ENCODE measurements at places on chromosomes 2 and 18. TPM values are rescaled to one million over a fixed set of nuclear protein-coding genes. Genes with fewer than 3 reads are reported as not detected.
A peak's percentile ranks its signal among the peaks of the same experiment; 100 is the strongest.

DNA sequence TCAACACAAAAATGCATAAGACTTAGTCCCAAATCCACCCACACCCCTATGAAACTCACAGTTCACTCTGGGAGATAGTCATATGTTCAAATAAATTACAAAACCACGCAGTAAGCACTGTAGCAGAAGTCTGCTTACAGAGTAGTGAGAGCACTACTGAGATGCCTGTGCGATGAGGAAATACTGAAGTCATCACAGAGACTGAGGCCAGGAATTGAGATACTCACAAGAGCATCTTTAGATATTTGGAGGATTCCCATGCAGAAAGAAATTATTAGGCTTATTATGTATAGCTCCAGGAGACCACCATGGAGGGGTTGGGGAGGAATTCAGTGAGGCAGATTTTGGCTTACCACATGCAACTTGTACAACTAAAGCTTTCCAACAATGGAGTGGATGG lies 82.3 kb downstream of the ANTXR1 start:
- H3K36me3 ChIP-seq: no peaks in the 10 kb centered on the region
- no peak for DNase-seq
- H3K27me3 ChIP-seq: peaks cover 12% of the 10 kb centered on the region
- H3K27ac ChIP-seq: no peak overlapping the region

GRCh38 chr2:129484999-129485897 lies 494.2 kb upstream of the RAB6C start:
- no peak overlapping the region for H3K27ac ChIP-seq
- no peak overlapping the region for H3K4me3 ChIP-seq
- DNase-seq: no peak
- no peaks in the 10 kb centered on the region for H3K36me3 ChIP-seq
- no peaks in the 10 kb centered on the region for H3K27me3 ChIP-seq

- H3K4me1 ChIP-seq: no peaks in the 10 kb centered on the region
- no peak overlapping the region for H3K27ac ChIP-seq
- H3K4me3 ChIP-seq: no peak overlapping the region
- H3K27me3 ChIP-seq: peaks cover 6% of the 10 kb centered on the region
Measured at GRCh38 chr2:223053484-223054192, 1.6 kb downstream of the KCNE4 start.

GRCh38 chr2:164882276-164882675 lies 40.7 kb upstream of the COBLL1 start:
- no peak overlapping the region for H3K4me3 ChIP-seq
- H3K27ac ChIP-seq: no peak overlapping the region
- no peaks in the 10 kb centered on the region for H3K36me3 ChIP-seq
- no peaks in the 10 kb centered on the region for H3K4me1 ChIP-seq
- peaks cover 2% of the 10 kb centered on the region for H3K27me3 ChIP-seq

- H3K4me1 ChIP-seq: no peaks in the 10 kb centered on the region
- no peaks in the 10 kb centered on the region for H3K27me3 ChIP-seq
- no peak overlapping the region for H3K27ac ChIP-seq
- H3K4me3 ChIP-seq: no peak overlapping the region
Measured at GRCh38 chr2:143674051-143674450, 544.8 kb downstream of the ARHGAP15 start.

DNA sequence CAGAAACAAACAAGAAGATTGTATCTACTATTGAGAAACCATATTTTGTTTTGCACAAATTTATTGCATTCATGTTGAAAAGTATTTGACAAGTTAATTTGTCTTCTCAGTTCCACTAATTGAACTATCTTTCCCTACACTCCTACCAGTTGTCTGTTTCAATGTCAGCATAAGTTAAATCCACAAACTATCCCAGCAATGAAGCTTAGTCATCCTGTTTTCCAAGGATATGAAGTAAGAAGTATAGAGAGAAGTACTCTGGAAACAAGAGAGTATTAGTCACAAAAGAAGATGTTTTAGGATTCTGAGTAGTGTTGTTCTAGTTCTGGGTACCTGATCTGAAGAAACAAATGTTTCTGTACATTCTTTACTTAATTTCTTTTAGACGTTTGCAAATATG lies 261.6 kb upstream of the ZNF804A start:
- H3K27me3 ChIP-seq: no peaks in the 10 kb centered on the region
- DNase-seq: no peak
- no peaks in the 10 kb centered on the region for H3K36me3 ChIP-seq
- no peaks in the 10 kb centered on the region for H3K4me1 ChIP-seq
- no peak overlapping the region for H3K4me3 ChIP-seq

GRCh38 chr2:126658905-126659561 lies 3.1 kb downstream of the GYPC start:
- peaks cover 67% of the 10 kb centered on the region for H3K4me1 ChIP-seq
- peak; percentile 68 for DNase-seq
- no peaks in the 10 kb centered on the region for H3K27me3 ChIP-seq
- H3K27ac ChIP-seq: peak overlapping the region; percentile 98

DNA sequence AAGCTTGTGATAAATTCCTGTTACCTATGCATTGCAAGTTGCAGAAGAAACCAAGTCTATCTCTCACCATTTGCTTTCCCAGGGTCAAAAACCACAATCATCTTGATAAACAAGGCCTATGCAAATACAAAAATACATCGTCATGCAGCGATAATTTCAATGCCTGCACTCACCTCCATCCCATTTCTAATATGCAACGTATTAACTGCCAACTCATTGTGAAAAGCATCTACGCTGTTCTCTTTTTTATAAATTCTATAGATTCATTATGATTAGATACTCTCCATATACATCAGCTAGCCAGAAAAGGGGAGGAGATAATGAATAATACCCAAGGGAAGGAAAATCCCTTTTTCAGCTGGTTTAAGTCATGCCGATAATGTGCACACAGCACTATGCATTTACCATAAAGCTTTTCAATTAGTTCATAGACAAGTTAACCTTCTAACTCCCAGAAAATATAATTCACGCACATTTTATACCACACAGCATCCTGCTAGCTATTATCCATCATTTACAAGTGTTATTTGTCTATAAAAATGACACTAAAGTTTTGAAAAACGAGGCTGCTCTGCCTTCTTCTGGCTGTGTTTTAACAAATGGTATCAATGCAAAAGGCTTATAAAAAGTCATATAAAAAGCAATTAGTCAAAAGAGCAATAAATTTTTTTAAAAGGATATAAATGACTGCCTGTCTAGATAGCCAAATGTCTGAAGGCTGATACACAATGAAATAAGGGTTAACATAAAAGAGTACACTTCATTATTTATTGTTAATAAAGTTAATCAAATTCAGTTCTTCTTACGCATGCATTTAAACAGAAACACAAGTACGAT lies 77.6 kb downstream of the AFF3 start:
- H3K27me3 ChIP-seq: peaks cover 44% of the 10 kb centered on the region
- DNase-seq: no peak
- H3K4me1 ChIP-seq: peaks cover 7% of the 10 kb centered on the region
- H3K4me3 ChIP-seq: no peak overlapping the region
- peaks cover 2% of the 10 kb centered on the region for H3K36me3 ChIP-seq
- H3K27ac ChIP-seq: no peak overlapping the region

DNA sequence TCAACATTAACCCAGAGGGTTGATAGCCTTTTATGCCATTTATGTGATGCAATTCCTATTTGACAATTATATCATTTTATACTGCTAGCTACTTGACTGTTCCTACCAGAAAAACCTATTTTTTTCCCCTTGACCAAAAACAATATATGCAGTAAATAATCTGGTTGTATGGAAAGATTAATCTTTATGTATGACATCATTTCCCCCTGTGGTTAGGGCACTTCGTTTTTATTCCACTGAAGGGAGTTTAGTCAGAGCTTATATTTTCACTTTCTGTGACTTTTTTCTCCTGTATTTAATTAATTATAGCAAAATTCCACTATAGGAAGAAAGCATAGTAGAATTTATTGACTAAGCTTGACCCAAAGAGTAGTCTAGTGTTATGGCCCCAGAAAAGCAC lies 107.6 kb downstream of the HAUS1 start:
- H3K4me3 ChIP-seq: peak overlapping the region; percentile 45
- peaks cover 32% of the 10 kb centered on the region for H3K36me3 ChIP-seq
- H3K27me3 ChIP-seq: no peaks in the 10 kb centered on the region

- no peaks in the 10 kb centered on the region for H3K4me1 ChIP-seq
- H3K27ac ChIP-seq: no peak overlapping the region
- H3K4me3 ChIP-seq: no peak overlapping the region
- H3K27me3 ChIP-seq: peaks cover 3% of the 10 kb centered on the region
Measured at GRCh38 chr18:45503990-45504389, 111.3 kb upstream of the SLC14A2 start.

Gene HRH4
- 0.22 TPM for total RNA-seq

Gene SPC25
- 35.6 TPM for total RNA-seq

- peak overlapping the region; percentile 30 for H3K27ac ChIP-seq
- H3K4me3 ChIP-seq: no peak overlapping the region
- no peak for DNase-seq
- no peaks in the 10 kb centered on the region for H3K4me1 ChIP-seq
- no peaks in the 10 kb centered on the region for H3K36me3 ChIP-seq
- no peaks in the 10 kb centered on the region for H3K27me3 ChIP-seq
Measured at GRCh38 chr2:124704071-124704925, 679.2 kb downstream of the CNTNAP5 start.

- H3K4me3 ChIP-seq: no peak overlapping the region
- no peaks in the 10 kb centered on the region for H3K4me1 ChIP-seq
- H3K27me3 ChIP-seq: no peaks in the 10 kb centered on the region
- DNase-seq: no peak
- H3K36me3 ChIP-seq: no peaks in the 10 kb centered on the region
- H3K27ac ChIP-seq: no peak overlapping the region
Measured at GRCh38 chr18:40415176-40415791, 1539.8 kb upstream of the PIK3C3 start.

Gene AFF3
- 2.2 TPM for total RNA-seq

DNA sequence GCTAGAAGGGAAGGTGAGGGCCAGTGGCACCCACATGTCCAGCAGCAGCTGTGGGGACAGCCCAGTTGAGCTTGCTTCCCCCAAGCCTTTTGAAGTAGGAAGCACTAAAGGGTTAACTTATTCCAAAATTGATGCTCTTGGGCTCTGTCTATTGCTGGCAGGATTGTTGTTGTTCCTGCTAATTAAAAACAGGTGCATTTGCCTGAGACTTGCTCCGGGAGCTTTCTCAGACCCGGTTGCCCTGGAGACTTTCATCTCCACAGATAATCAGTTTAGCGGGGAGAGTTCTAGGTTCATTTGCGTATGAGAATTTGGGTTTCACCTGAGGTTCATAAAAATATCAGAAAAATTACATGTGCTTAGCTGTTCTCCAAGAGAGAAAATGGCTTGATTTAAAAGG lies 277.3 kb downstream of the LRATD1 start:
- H3K36me3 ChIP-seq: no peaks in the 10 kb centered on the region
- no peak overlapping the region for H3K4me3 ChIP-seq
- no peaks in the 10 kb centered on the region for H3K4me1 ChIP-seq
- H3K27ac ChIP-seq: no peak overlapping the region
- no peaks in the 10 kb centered on the region for H3K27me3 ChIP-seq
- DNase-seq: no peak

DNA sequence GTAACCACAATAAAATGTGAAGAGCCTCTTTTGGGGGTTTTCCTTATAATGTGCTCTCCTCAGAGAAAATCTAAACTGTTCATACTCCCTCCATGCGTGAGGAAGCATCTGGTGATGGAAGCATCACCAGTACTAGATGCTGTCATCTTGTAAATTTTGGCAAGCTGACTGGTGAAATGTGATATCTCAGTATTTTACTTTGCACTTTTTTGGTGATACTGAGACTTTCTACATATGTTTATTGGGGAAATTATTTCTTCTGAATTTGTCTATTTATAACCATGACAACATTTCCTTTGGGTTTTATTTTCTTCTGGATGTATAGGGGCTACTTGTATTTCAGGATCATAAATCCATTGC lies 95.9 kb upstream of the DLGAP1 start:
- DNase-seq: no peak
- no peak overlapping the region for H3K27ac ChIP-seq
- no peaks in the 10 kb centered on the region for H3K27me3 ChIP-seq
- no peaks in the 10 kb centered on the region for H3K4me1 ChIP-seq
- H3K4me3 ChIP-seq: no peak overlapping the region

DNA sequence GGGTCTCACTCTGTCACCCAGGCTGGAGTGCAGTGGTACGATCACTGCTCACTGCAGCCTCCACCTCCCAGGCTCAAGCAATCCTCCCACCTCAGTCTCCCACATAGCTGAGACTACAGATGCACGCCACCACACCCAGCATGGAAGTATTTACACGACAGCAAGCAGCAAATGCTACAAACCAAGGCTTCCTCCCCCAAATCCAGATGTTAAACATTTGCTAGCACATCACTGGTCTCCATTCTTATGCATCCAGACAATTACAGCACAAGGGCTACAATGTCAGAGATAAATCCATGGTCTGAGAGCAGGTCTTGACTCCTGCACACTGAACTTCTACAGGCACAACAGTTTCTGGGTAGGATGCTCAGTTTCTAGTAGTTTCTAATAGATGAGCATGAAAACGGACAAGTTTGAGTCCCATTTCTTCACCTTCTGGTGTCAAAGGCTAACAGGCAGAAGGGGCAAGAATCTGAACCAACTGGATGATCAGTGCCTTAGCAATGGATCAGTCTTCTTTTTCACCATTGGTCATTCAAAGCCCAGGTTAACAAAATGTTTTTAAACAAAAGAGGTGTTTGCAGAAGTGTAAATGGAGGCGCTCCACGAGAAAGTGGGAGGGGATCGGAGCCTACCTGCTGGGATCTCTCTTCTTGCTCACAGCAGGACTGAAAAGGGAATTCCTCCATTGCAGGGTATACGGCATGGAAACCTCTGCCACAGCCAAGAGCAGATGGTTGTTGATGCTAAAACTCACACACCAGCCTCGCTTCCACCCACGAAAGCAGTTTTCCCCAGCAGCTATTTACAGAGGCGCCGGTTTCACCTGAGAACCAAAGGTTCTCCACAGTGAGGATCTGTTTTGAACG lies 135.0 kb upstream of the ARL4C start:
- peaks cover 10% of the 10 kb centered on the region for H3K27me3 ChIP-seq
- no peaks in the 10 kb centered on the region for H3K4me1 ChIP-seq
- no peak for DNase-seq
- no peak overlapping the region for H3K4me3 ChIP-seq

DNA sequence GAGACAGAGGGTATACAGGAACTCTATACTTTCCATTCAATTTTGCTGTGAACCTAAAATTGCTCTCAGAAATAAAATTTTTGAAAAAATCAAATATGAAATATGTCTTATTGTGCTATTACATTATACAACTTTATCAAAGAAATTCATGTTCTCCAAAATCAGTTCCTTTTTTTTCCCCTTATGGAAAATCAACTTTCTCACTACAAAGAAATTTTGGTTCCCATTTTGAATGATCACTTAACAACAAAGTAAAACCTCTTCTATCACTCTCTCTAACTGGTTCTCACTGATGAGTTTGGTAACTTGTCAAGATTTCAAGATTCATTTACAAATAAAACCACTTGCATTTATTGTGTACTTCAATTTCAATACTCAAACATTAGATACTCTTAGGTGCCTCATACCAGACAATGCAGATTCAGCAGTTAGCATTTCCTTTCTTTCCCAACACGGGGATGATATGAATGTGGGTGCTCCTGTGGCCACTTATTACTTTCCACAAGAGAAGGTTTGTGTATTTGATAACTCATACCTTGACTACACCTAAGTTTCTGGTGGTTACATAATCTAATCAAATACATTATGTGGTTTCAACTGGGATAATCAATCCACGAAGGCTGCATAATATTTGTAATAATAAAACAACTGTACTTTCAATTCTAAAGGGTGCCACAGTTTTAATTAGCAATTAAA lies 6.4 kb downstream of the PSME4 start:
- peaks cover 27% of the 10 kb centered on the region for H3K36me3 ChIP-seq
- no peak overlapping the region for H3K27ac ChIP-seq
- peak overlapping the region; percentile 53 for H3K4me3 ChIP-seq
- DNase-seq: no peak
- H3K27me3 ChIP-seq: no peaks in the 10 kb centered on the region

Data from activated naive CD8-positive, alpha-beta T cell treated with anti-CD3 and anti-CD28 coated beads, Interleukin-2, amount 10 ng/mL, durations not matched to agents 7 days and 5 days (primary cell).